ENCODE measurements at places on chromosomes 2 and 18. TPM values are rescaled to one million over a fixed set of nuclear protein-coding genes. Genes with fewer than 3 reads are reported as not detected.

Gene ANKAR
- total RNA-seq = 7.5 TPM

Gene TTC31
- total RNA-seq = 41.8 TPM

DNA sequence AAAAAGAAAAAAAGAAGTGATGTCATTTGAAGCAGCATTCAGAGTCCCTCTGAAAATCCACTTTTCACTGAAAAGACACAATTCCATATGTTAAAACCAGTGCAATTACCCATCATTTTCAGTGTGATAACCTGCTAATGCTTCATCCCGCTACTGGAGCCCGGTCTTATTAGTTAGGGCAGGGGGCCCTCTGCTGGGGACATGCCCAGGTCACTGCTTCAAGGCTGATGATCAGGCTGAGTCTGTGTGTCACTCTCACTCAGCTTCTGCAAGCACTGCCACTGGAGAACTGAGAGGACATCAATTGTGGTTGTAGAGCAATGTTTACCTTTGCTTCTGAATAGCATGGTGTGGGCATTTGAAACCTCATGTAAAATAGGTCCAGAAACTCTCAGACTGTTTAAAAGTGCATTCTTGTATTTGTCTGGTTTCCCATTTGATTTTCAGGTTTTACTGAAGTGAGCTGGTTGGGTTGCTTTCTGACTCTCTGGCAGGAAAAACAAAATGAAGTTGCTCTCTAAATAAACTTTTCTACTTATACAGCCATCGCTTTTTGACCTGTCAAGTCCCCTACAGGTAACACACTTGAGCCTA, 49.2 kb upstream of the NXPH2 start:
- DNase-seq = peak; percentile 18
- H3K4me1 ChIP-seq = no peaks in the 10 kb centered on the region
- H3K4me3 ChIP-seq = no peak overlapping the region
- no peaks in the 10 kb centered on the region for H3K36me3 ChIP-seq
- H3K27ac ChIP-seq = no peak overlapping the region

DNA sequence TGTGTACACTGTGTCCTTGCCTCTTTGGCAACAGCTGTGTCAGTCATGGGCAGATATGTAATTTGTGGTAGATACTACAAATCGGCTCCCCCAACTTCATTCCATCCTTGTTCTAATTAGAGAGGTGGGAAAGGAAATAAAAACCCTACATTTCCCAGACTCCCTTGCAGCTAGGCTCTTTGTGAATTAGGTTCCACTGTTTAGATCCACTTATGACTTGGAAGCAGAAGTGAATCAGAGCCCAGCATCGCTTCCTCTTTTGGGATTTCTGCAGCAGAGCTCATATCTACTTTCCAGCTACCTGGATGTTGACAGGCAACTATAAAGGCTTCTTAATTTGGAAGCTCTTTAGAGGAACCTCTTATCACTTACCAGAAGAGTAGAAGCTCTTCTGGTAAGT, 34.1 kb upstream of the NARS1 start:
- no peak overlapping the region for H3K4me3 ChIP-seq
- H3K27me3 ChIP-seq = no peaks in the 10 kb centered on the region
- no peak overlapping the region for H3K27ac ChIP-seq

GRCh38 chr2:195795879-195796278, 138.9 kb downstream of the SLC39A10 start:
- H3K36me3 ChIP-seq = no peaks in the 10 kb centered on the region
- no peak overlapping the region for H3K27ac ChIP-seq
- DNase-seq = no peak
- no peak overlapping the region for H3K4me3 ChIP-seq
- no peaks in the 10 kb centered on the region for H3K27me3 ChIP-seq
- no peaks in the 10 kb centered on the region for H3K4me1 ChIP-seq
